ENCODE measurements at places on chromosomes 2 and 18.

- no peak for DNase-seq
Observed at GRCh38 chr2:43925431-43925830, 70.4 kb downstream of the LRPPRC start.

DNA sequence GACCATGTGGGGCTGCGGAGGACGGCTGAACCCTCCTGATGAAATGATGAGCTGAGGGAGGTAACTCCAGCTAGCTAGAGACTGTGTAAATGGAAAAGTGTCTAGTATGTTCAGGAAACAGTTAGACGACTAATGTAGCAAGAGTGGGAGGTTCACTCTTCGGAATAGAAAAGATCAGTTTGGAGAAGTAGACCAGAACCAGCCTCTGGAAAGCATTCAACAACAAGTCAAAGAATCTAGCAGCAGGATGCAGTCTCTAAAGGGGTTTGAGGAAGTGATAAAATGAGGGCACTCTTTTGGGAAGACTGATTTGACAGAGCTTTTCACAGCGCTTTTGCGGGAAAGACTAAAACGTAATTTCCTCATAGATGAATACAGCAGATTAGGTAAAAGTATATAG, 79.6 kb downstream of the GAREM1 start:
- no peak for DNase-seq

GRCh38 chr2:62611854-62612253, 93.7 kb upstream of the EHBP1 start:
- DNase-seq: peak; percentile 56

DNA sequence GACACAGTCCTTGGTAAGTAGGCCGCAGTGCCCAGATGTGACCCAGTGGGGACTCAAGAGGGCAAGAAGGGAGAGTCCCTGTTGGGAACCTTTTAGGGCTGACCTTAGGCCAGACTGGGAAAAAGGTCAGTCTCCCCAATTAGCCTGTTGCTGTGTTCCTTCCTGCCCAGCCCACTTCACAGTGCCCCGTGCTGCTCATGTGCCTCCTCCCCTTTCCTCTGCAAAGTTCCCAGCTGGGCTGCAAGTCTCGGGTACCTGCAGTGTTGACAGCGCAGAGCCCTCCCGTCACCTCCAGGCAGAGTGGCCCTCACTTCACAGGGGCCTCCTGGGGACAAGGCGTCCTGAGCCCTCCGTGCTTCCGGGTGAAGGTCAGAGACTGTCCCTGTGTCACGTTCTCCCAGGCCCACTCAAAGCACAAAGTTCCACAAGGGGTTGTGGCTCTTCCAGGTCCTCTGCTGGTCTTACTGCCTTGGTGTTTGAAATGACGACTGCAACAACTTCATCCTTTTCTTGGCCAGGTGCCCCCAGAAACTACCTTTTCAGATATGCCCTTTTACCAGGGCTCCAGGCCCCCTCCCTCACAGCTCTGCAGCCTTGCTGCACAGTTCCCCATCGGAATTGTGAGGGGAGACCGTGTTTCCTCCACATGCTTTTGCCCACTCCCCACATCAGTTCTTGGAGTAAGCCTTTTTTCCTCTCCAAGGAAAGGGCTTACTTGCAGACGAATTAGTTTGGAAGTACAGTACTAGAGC, 225.8 kb downstream of the ALPK2 start:
- no peak for DNase-seq

- peak; percentile 0 for DNase-seq
Observed at GRCh38 chr18:41462946-41463345, 492.1 kb upstream of the PIK3C3 start.

DNA sequence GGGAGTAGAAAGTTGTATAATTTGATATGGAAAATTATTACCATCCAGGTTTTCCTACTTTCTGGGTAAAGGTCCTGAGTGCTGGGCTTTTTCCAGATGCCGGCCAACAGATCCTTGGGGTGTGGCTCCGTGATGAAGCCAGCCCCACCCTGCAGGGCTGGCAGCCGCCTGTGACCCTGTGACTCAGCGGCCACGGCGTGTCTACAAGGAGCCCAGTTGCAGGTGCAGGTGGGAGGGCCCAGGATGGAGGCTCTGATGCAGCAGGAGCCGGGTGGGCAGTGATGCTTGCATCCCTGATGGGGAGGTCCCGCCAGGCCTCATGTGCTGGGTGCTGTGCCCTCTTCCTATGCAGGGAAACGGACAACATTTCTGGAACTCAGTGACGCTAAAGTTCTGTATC, 96.0 kb upstream of the ALKAL2 start:
- no peak for DNase-seq

All from fibroblast of upper back skin (primary cell).